ENCODE measurements at places on chromosomes 12 and 14.

DNA sequence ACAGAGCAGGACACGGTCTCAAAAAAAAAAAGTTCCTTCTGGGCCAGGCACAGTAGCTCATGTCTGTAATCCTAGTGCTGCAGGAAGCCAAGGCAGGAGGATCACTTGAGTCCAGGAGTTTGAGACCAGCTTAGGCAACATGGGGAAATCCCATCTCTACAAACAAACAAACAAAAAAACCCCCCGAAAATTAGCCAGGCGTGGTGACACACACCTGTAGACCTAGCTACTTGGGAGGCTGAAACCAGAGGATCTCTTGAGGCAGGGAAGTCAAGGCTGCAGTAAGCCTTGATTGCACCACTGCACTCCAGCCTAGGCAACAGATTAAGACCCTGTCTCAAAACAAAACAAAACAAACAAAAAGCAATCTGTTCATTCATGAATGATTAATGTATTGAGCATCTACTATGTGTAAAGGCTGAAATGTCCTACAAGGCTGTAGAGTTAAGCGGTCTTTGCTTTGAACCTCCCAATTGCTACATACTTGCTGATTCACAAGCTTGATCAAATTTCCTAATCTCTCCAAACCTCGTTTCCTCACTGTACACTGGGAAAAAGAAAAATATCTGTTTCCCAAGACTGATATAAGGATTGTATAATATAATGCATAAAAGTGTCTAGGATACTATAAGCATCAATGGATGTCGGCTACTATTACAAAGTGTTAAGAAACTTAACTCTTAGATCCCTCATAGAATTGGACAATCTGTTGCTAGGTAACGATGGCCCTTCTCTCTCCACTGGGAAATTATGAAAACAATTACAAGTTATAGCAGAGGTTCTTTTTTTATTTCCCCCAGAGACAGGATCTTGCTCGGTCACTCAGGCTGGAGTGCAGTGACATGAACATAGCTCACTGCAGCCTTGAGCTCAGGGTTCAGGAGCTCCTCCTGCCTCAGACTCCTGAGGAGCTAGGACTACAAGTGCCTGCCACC, 7.9 kb upstream of the RILPL2 start:
- no peak for DNase-seq

GRCh38 chr14:105065280-105066228, at the start of gene GPR132:
TSS of gene GPR132 (minus strand) at chr14:105065430. CDS start at chr14:105055420, 10,010 bp downstream.
- no peak for DNase-seq

DNA sequence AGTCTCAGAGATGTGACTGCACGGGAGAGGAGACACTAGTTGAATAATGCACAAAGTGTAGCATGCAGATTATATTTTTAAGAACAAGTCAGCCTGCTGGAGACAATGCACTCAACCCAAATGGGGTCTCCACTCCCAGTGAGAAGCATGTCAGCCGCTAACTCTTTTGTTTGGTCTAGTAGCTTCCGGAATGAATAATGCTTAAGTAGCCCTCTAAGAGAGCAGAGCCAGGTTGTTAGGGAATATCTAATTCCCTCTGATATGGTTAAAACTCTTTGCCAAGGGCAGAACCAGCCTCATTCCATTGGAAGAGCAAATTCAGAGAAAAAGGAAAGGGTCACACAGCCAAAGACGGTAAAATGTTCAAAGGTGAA, 80.4 kb downstream of the DAD1 start:
- DNase-seq: no peak

GRCh38 chr12:124827588-124828184, 36.0 kb downstream of the SCARB1 start:
- DNase-seq: no peak

DNA sequence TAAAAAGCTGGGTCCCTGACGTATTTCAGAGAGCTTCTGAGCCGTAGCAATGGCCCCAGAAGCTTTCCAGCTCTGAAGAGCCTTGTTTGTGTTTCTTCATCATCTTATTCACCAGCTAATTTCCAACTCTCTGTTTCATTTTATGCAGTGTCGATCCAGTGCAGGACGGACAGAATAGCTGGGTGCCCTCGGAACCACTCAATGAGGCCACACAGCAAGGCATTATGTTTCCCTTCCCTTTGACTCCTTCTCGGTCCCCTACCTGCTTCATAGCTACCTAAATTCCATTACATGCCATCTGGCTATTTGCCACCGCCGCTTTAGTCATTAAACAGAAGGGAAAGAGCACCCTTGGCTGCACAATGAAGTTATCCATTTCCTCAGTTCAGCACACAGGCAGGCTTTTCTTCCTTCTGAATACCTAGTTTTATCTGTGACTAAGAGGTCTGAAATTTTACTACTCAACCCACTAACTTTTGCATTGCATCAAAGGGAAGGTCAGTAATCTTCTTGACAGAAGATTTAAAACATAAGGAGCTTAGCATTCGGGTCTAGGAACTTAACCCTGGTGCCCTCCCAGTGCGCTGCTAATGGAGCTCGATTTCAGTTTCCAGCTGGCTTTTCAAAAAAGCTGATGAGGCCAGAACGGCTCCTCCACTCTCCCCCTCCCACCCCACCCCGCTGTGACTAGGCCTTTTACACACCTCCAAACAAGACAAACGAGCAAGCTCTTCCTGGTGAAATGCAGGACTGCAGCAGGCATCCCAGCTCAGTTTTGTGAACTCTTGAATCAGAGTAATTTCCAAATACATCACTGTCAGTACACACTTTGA, 176.8 kb downstream of the GXYLT1 start:
- DNase-seq: no peak

GRCh38 chr12:2287589-2287988, 234.8 kb downstream of the CACNA1C start:
- no peak for DNase-seq

DNA sequence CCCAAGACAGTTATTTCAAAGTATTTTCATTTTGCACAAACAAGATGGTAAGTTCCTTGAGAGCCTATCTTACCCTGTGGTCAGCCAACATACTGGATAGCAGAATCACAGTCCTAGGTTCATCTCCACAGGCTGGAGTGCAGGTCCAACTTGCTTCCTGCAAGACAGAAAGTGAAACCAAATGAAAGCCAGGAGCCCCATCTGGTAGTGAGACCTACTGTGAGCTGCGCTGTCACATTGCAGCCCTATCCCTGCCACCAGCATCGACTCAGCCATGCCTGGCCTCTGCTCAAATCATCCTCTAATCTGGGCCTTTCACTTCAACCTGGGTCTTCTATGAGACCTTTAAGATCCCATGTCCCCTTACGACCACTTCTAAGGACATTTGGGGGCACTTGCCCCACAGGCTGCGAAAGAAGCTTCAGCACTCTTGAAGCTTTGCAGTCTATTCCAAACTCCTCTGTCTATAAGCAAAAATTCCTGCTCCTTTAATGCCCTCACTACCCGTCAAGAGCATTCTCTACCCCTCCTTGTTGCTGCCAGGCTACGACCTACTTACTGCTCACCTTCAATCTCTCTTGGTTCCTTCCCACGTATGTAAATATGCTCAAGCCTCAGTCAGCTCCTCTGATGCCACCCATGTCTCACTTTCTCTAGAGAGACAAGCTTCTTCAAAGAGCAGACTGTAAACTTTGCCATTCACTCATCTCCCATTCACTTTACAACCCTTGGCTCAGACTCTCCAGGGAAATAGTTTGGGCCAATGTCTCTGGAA, 55.9 kb upstream of the TSPAN11 start:
- DNase-seq: no peak

DNA sequence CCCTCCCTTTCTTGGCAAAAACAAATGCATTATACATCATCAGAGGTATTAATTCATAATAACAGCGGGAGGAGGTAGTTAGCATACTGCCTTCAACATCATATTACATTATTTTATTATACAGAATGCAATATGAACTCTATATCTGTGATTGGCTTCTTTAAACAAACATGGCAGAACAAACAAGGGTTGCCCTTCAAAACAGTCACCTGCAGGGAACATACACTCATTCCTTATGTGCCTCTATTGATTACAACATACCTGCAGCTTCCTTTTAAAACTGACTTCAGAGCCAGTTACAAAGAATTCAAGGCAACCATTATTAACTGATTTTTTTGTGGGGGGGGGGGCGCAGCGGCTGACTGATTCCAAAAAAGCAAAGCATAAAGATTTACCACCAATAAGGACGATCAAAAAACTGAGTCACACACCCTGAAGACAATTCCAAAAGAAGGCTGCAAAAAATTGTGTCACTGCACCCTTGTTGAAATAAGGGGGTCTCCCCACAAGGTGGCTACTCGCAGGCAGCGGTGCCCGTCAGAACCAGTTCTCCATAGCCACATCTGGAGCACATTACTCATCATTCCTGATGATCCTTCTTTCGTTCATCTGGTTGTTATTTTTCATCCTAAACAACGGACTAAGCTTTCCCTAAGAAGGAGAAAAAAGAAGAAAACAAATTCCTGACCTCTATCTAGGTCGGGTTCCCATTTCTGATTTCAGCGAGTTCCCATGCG, 51.8 kb downstream of the SMUG1 start:
- DNase-seq: no peak

DNA sequence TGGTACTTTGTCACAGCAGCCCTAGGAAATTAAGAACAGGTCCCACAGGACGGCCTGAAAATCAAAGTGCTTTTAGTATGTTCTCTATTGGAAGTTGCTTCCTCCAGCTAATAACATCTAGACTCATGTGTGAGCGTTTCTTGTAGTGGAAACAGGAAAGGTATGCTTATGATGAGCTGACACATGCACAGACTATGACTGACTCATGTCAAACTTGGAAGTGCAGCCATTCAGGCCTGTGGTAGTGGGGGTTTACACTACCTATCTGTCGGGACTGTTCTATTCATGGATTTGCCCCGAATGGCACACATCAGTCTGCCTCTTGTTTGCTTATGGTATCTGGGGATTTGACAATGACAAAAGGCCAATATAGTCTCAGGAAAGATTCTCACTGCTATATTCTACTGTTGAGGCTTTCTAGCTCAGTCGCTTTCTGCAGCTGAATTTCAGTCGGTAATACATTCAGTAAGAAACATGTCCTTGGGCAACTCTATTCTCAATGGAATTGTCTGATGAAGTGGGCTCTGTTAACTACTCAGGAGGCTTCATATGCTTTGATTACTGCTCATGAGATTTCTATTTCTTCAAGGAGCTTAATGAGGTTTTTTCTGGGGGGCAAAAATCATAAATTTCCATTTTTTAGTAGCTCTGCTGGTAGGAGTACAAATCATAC, 270.3 kb upstream of the DAAM1 start:
- no peak for DNase-seq

GRCh38 chr14:70022771-70023445, 143.7 kb downstream of the SMOC1 start:
- no peak for DNase-seq

- no peak for DNase-seq
Observed at GRCh38 chr14:92494512-92494911, 19.1 kb upstream of the RIN3 start.

DNA sequence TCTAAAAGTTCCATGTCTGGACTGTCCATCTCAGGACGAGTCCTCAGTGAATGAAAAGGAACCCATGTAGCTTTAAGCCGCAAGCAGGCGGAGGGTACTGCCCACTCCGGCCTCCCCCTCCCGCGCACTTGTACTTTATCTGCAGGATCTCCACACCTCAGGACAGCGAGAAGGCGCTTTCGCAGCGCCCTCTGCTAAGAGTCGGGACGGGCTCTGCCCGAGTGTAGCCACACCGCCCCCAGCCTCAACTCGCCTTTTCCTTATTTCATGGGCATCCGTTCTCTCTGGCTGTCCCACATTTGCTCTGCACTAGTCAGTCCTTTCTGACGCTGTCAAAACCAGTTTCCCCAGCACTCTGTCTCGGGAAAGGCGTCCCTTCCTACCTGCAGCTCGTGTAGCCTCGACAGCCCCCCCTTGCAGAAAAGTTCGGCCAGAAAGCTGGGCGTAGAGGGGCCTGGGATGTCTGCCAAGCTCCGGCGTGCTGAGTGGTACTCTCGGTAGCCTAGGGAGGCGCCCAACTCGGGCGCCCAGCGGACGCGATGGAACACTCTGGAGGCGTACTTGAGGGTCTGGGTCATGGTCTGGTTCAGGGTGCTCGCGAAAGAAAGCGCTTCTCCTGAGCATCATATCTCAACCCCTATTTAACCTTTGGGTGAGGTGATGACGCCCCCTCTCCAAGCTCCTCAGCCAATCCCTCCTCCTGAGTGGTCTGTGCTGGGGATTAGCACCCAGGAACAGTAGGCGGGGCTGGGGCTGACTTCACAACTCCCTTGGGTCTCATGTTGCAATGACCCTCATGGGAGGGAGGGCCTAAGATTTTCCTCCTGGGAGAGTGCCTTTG, at the start of gene CYP27B1:
TSS of gene CYP27B1 (minus strand) at position 615 of the 841 bp plus-strand sequence. CDS start at position 578, 37 bp downstream.
- DNase-seq: no peak

DNA sequence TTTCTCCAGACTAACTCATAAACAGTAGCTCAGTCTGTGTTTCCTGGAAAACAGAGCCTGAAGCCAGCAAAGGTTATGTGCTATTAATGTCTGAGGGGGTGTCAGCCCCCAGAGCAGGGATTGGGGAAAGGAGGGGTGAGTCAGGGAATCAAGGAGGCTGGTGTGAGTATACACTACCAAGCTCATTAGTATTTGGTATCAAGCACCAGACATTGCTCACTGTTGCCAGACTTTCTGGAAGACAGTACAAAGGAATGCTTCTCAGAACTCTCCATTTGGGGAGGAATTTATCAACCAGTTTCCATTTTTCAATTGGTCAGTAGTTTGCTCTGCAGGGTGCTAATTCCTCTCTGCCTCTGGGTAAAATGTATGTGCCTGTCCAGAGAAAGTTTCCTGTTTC, 443.4 kb downstream of the GLT1D1 start:
- no peak for DNase-seq

GRCh38 chr12:72901685-72902084, 629.5 kb downstream of the TRHDE start:
- no peak for DNase-seq

DNA sequence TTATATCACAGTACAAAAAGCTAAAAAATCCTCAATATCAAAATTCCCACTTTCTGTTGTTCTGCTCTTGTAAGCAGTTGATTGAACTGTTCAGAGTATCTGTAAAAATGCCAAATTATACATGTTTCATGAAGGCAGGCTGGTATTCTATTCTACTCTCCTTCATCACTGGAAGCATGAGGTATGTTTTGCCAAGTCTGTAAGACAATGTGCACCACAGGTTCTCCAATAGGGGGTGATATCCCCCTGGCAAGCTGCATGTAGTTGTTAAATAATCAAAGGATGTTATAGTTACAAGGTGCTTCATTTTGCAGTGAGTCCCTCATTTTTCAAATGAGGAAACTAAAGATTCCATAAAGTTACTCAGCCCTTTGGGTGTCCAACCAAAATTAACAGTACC, 15.1 kb upstream of the NEK9 start:
- no peak for DNase-seq

DNA sequence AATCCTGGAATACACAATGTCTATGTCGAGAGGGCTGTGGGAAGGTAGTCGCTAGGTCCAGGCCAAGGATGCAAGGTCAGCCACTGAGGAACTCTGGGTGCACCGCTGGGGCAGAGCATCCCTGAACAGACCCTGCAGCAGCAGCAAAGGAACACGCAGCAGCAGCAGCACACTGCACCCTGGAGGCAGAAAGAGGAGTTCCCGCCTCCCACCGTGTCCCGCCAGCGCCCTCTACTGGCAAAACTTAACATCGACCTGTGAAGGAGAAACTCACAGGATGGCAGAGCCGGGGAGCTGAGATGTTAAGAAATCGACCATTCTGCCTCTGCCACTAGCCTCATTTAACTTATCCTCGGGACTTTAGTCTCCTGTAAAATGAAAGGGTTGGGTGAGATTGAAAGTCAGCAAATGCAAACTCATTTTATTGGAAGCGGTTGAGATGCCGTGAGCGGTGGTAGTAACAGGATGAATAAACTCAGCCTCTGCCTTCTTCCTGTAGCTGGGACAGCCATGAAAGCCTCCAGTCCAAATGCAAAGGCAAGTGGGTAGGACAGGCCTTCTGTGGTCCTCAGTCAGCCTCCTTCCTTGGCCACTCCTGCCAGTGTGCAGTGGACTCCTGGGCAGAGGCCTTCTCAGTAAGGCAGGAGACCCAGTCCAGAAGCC, 45.6 kb downstream of the STAB2 start:
- peak; percentile 46 for DNase-seq
